Retina (tissue), 1 donor: ENCODE measurements at places on chromosomes 7 and 10.

- DNase-seq = no peak
These were observed 93.8 kb downstream of the ADAM12 start for GRCh38 chr10:126294451-126294850.

- peak; percentile 45 for DNase-seq
These were observed 510 bp downstream of the ZSWIM8 start for GRCh38 chr10:73785721-73786511.

DNA sequence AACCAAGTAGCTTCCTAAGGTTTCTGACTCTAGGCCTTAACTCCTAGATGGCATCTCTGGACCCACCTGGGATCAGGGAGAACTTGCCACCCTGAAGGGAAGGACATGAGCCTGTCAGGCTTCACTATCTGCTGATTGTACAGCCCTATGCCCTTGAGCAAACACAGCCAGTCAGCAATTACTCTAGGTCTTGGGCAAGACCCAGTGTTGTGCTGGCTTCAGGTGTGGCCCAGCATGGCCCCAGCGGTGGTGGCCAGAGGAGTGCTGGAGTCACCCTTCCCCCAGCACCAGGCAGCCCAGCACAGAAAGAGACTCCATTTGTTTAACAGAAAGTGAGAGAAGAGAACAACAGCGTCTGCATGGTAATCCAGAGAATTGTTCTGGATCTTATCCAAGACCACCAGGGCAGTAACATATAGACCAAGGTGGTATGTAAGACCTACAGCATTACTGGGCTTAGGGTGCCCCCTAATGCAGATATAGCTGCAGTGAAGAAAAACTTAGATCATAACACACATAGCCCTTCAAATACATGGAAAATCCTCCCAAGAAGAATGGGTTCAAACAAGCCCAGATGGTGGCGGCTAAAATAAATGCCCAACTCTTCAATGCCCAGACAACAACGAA lies 207.7 kb downstream of the MAGI2 start:
- DNase-seq = no peak

- no peak for DNase-seq
These were observed 378.8 kb upstream of the C7orf33 start for GRCh38 chr7:148211740-148212151.

DNA sequence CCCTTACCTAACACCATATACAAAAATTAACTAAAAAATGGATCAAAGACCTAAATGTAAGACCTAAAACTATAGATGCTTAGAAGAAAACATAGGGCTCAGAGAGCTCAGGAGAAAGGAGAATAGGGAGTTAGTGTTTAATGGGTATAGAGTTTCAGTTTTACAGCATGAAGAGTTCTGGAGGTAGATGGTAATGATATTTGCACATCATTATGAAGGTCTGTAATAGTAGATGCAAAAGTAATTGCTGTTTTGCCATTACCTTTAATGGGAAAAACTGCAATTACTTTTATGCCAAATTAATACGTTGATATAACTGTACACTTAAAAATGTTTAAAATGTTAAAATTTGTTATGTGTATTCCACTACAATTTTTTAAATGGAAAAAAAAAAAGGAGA lies 39.2 kb upstream of the NANOS1 start:
- no peak for DNase-seq

- peak; percentile 80 for DNase-seq
These were observed 39.4 kb upstream of the AGK start for GRCh38 chr7:141511676-141512396.

DNA sequence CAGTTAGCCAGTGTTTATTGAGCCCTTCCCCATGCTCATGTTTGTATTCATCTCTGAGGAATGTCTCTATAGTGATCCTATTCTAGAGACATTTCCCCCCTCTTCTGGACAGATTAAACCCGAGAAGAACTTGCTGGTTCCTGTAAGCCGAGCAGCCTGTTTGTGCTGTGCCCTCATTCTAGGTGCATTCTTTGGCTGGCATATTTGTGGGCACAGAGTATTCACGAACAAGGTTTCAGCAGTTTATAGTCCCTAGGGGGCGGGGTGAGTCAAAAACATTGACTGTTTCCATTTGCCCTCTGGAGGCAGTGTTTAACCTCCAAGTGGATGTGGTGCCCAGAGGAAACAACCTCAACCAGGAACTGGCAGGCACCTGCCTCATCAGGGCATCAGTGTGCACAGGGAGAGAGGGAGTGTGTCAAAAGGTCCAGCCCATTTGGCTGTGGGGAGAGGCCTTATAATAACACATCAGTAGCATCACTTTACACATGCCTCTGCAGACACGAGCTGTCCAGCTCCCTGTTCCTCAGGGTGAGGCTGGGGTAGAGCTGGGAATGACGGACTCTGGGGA lies 273.3 kb upstream of the LRGUK start:
- peak; percentile 20 for DNase-seq

DNA sequence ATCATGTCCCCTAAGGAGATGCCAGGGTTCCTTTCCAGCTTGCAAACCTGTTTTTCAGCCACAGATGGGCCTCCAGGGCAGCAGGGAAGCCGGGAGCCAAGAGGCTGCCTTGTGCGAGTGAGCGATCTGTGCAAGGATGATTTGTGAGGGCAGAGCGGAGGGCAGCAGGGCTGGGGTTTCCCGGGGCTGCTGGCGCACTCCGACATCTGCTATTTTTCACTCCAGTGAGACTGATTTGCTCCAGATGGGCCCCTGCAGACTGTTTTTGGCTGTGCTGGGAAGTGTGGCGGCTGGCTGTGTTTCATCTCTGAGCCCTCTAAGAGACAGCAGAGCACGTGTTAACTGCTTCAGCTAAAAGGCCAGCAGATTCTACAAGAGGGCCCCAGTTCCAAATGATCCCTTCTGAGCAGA lies 466.2 kb downstream of the TYW1 start:
- DNase-seq = peak; percentile 81

GRCh38 chr7:36040679-36041078 lies 112.4 kb upstream of the EEPD1 start:
- DNase-seq = no peak

GRCh38 chr10:80172896-80173295 lies 32.4 kb downstream of the ANXA11 start:
- DNase-seq = no peak

GRCh38 chr10:44923611-44924010 lies 12.5 kb downstream of the TMEM72 start:
- DNase-seq = no peak

DNA sequence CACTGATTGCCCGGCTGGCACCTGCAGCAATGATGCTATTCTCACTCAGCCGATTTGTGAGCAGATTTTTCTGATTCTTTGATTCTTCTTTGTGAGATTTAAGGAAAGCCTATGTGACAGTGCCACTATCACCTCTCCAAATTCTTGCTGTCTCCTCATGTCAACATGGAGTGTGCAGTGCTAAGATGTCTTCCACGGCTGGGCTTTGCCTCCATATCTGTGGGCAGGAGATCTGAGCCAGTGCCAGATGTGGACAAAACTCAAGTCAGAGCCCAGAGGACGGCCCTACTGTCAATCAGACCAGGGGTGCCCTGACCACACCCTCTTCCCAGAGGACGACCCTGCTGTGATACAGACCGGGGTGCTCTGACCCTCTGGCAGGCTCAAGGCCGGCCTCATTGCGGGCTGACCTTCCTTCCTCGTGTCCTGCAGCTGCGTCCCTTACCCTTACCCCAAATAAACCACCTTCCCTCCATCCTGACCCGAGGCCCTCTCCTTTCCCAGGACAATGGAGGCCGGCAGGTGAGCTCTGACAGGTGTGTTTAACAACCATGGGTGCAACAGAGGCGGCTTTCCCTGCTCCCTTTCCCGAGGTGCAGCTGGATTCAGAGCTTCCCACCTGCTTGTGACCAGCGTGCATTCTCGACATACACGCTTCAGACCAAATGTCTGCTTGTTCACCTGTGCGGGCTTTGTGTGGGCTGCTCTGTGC lies 221.4 kb downstream of the ADARB2 start:
- no peak for DNase-seq

DNA sequence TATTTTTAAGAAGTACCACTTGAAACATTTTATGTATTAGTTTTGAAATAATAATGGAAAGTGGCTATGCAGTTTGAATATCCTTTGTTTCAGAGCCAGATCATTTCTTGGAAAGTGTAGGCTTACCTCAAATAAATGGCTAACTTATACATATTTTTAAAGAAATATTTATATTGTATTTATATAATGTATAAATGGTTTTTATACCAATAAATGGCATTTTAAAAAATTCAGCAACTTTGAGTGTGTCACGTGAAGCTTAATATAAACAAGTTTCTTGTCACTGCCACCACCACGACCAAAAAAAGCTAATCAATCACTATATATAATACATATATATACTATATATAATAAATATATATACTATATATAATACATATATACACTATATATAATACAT lies 4.8 kb downstream of the IL6 start:
- no peak for DNase-seq

DNA sequence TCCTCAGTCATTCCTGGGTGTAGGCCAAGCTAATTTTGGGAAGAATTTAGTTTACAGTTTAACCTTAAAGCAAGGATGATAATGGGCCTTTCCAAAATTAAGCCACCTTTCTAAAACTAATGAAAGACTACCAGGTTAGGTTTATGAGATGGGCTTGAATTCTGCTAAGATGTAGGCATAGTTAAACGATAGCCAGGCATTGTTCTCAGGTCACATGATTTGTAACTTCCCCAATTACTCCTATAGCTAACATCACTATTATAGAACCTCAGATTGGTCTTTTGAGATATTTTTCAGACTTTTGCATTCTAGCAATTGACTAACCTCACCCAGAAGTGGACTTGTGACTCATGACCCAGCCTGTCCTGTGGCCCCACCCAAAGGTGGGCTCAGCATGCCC lies 7.0 kb upstream of the NUB1 start:
- DNase-seq = no peak

GRCh38 chr7:141649865-141650634 lies 51.9 kb downstream of the DENND11 start:
- DNase-seq = peak; percentile 84

- DNase-seq = no peak
These were observed 31.2 kb downstream of the PRTFDC1 start for GRCh38 chr10:24920907-24921881.

- no peak for DNase-seq
These were observed 341.8 kb downstream of the TCERG1L start for GRCh38 chr10:130969700-130970099.

GRCh38 chr7:93935102-93935501 lies 13.6 kb downstream of the GNG11 start:
- DNase-seq = no peak

GRCh38 chr7:47361236-47361635 lies 220.7 kb downstream of the TNS3 start:
- DNase-seq = no peak

DNA sequence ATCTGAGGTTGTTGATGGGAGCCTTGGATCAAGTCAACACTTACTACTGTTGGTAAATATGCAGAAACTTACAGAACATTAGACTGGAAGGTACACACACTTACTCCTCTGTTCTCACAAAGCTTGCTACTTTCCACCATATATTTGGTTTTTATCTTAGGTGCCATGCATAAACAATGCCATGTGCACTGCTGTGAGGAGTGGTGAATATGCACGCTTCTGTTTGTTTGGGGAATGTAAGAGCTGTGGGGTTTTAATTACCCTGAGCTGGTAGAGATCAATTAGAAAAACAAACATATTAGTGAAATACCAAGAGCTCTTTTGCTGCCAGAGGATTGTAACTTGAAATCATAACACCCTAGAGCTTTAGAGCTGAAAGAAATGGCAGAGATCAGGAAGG lies 79.8 kb upstream of the ARID5B start:
- DNase-seq = no peak

GRCh38 chr10:12709521-12709963 lies 292.0 kb downstream of the CCDC3 start:
- DNase-seq = no peak

- DNase-seq = no peak
These were observed 2.9 kb upstream of the TMEM225B start for GRCh38 chr7:99594948-99595745.

DNA sequence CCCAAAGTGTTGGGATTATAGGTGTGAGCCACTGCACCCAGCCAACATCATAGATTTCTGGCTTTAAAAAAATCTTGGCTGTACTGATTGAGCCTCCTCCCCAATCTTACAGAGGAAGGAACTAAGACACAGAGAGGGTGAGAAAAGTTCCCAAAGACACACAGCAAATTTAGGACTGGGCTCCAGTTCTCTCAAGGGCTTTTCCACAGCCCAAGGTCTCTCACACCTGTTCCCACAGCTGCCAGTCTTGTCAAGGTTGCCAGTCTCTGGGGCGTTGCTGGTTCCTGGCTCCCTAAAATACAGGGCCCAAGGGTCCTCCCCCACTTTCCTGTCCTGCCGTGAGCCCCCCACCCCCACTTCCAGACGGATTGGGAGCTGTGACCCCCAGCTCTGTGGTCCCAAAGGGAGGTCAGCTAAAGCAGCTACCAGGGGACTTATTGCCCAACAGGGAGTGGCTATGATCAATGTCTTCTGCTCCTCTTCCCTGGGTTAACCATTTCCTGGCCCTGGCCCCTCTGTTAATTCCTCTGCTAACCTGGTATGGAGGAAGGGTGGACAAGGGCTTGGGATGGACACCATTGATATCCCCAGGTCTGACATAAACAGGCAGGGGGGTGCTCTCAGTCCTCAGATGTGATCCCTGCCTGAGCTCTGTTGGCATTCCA lies 3.1 kb upstream of the ZAN start:
- DNase-seq = no peak

- no peak for DNase-seq
These were observed 572.5 kb upstream of the FOXK1 start for GRCh38 chr7:4109481-4110110.

- no peak for DNase-seq
These were observed 38.3 kb upstream of the PRLHR start for GRCh38 chr10:118633786-118634185.

GRCh38 chr7:93316730-93317129 lies 84.6 kb downstream of the VPS50 start:
- DNase-seq = no peak

DNA sequence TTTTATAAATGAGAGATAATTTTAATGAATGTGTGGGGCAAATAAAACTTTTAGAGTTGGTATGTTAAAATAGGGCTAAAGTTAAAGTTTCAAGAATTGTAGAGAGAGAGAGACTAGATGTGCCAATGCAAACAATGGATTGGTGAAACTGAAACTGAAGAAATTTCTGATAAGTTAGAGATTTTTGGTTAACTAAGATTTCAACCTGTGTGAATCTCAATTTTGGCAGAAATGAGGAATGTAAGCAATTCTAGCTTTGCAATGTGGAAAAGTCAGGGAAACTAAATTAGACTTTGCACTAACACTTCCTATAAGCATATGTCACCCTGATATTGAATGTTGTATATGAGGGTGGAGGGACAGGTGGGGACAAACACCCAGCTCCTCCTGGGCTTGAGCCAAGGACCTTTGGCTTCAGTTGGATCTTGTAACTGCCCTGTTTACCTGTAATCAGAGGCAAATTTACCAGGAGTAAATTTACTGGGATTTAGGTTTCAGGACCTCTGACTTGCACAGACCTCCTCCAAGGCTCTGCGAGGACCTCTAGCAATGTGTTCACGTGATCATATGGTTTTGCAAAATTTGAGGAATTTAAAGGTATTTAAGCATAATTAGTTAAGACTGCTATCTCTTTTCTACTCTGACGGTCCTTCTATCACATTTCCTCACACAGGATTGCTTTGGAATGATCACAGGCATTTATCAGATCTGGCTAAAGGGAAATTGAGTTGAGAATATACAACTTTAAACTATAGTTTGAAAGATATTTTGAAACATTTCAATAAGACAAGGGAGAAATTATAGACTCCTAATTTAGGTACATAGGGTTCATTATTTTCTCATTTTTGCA lies 33.1 kb upstream of the RPA3 start:
- no peak for DNase-seq

- no peak for DNase-seq
These were observed 22.1 kb downstream of the ATP6V1F start for GRCh38 chr7:128884561-128885369.
